ENCODE measurements at places on chromosomes 12 and 14. TPM values are rescaled to one million over a fixed set of nuclear protein-coding genes. Genes with fewer than 3 reads are reported as not detected.
A peak's percentile ranks its signal among the peaks of the same experiment; 100 is the strongest.

GRCh38 chr14:91419044-91419397 is 1.4 kb upstream of the CCDC88C start:
- no peak for DNase-seq
- peak overlapping the region; percentile 32 for H3K27ac ChIP-seq
- H3K4me3 ChIP-seq = peak overlapping the region; percentile 71

MYL2 gene
- not detected for total RNA-seq

DEGS2 gene
- 0.07 TPM for total RNA-seq

SRRM4 gene
- not detected for total RNA-seq

- DNase-seq = no peak
- H3K4me1 ChIP-seq = peaks cover 21% of the 10 kb centered on the region
- H3K27ac ChIP-seq = no peak overlapping the region
- no peak overlapping the region for H3K4me3 ChIP-seq
Measured at GRCh38 chr14:91279354-91279753, 34.9 kb upstream of the GPR68 start.

GRCh38 chr14:54674046-54674741 is 107.3 kb downstream of the SAMD4A start:
- H3K36me3 ChIP-seq = no peaks in the 10 kb centered on the region
- no peaks in the 10 kb centered on the region for H3K27me3 ChIP-seq
- H3K4me3 ChIP-seq = no peak overlapping the region
- no peak overlapping the region for H3K27ac ChIP-seq

ERP27 gene
- total RNA-seq = not detected

ETFBKMT gene
- 3.3 TPM for total RNA-seq

DNA sequence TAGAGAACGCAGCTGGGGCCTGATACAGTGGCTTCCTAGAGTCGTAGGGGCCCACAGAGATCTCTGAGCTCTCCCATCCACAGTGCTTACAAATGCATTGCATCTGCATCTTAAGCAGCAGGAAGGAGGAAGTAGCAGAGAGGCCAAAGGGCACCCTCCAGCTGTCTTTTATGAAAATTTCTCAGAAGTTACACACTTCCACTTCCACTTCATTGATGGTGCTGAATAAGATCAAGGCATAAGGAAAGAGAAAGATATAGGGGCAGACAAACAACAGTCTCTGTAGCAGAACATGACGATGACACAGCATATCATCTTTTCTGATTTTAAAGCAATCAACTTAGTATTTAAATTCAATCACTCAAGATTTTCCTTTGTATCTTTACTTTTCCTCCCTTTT is 51.6 kb upstream of the ABCC9 start:
- H3K4me1 ChIP-seq = no peaks in the 10 kb centered on the region
- no peak overlapping the region for H3K4me3 ChIP-seq
- no peak overlapping the region for H3K27ac ChIP-seq

DNA sequence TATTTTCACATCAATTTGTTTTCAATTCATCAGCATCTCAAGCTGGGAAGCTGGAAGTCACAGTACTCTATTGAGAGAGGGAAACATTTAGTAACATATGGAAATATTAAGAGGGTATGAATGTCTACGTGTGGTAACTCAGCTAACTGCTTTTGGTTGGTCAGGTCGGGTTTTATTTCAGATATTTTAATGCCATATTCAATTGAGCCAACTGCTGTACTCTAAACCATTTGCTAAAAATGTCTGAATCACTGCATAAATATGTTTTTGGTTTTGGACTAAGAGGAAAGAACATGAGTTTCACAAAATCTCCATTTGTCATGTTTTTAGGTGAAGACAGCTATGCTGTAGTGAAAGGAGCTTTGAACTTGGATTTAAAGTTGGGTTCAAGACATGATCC is 18.9 kb upstream of the PPFIBP1 start:
- no peaks in the 10 kb centered on the region for H3K27me3 ChIP-seq
- DNase-seq = no peak
- H3K4me1 ChIP-seq = no peaks in the 10 kb centered on the region
- no peak overlapping the region for H3K27ac ChIP-seq
- no peak overlapping the region for H3K4me3 ChIP-seq

TUBA1A gene
- total RNA-seq = 10.4 TPM

DNA sequence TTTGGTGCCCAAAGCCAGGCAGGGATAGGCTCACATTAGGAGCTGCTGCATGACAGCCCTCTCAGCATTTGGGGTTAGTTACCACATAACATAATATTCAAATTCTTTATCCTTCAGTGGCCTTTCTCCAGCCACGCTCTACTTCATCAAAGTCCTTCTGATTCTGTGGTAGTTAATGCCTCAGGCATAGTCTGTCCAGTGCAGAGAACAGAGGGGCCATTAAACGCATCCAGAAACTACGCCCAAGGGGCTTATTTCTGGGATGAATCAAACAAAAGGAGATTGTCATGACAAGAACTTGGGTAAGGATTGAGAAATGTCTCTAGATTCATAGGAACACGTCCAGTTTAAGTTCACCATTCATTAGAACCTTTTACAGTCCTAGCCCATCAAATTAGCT is 183.4 kb upstream of the PLXNC1 start:
- H3K4me1 ChIP-seq = no peaks in the 10 kb centered on the region
- no peaks in the 10 kb centered on the region for H3K27me3 ChIP-seq
- DNase-seq = no peak
- H3K4me3 ChIP-seq = no peak overlapping the region

SYNE2 gene
- total RNA-seq = 67.4 TPM

GRCh38 chr12:57641699-57642442 is 8.9 kb upstream of the B4GALNT1 start:
- H3K27me3 ChIP-seq = peaks cover 31% of the 10 kb centered on the region
- H3K27ac ChIP-seq = no peak overlapping the region
- no peak for DNase-seq
- no peak overlapping the region for H3K4me3 ChIP-seq
- H3K36me3 ChIP-seq = no peaks in the 10 kb centered on the region
- no peaks in the 10 kb centered on the region for H3K4me1 ChIP-seq

GRCh38 chr12:73274976-73275375 is 1002.8 kb downstream of the TRHDE start:
- H3K4me3 ChIP-seq = no peak overlapping the region
- peak; percentile 45 for DNase-seq
- H3K27ac ChIP-seq = peak overlapping the region; percentile 91
- no peaks in the 10 kb centered on the region for H3K36me3 ChIP-seq
- H3K4me1 ChIP-seq = peaks cover 29% of the 10 kb centered on the region

DNA sequence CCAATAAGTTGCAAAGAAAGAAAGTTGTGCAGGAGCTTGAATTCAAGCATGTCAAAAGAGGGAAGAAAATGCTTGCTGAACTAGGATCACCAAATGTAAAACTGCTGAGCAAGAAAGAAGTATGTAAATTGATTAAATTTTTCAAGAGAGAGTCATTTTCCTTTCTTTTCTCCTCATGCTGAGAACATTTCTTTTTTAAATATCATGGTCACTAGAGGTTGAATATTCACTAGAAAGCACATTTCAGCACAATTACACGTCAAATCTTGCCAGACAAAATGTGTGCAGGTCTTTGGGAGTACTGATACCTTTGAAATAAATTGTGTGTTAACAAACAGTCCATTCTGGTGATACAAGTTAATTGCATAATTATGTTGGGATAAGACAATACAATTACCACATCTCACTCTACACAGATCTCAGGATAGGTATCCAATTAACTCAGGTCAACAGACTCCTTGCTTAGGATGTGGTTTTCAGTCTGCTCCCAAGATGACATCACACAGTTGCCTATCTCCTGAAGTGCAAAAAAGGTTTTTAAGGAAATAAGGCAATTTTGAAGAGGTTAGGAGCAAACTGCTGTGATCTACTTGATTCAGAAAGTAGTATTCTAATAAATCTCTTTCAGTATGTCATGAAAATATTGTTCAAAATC is 862.2 kb downstream of the RPS29 start:
- no peak overlapping the region for H3K27ac ChIP-seq
- no peak for DNase-seq
- no peak overlapping the region for H3K4me3 ChIP-seq
- no peaks in the 10 kb centered on the region for H3K27me3 ChIP-seq
- no peaks in the 10 kb centered on the region for H3K4me1 ChIP-seq
- H3K36me3 ChIP-seq = no peaks in the 10 kb centered on the region

DNA sequence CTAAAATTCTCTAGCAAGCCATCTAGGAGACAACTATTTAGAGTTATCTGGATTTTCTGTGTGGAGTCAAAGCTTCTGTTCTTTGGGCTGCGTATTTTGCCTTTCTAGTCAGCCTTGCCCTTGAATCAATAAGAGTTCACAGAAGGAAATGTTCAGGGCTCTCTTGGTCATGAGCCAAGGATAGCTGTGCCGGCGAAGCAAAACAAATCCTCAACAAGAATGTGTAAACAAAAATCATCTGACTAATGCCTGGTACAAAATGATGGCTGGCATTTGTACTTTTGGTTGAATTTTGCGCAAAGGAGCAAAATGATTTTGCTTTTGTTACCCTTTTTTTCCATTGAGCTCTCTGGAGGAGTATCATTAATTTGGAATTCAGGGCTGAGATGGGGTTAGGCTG is 171.1 kb downstream of the DACT1 start:
- DNase-seq = peak; percentile 67
- H3K27ac ChIP-seq = no peak overlapping the region
- no peaks in the 10 kb centered on the region for H3K36me3 ChIP-seq
- H3K27me3 ChIP-seq = peaks cover 49% of the 10 kb centered on the region
- no peak overlapping the region for H3K4me3 ChIP-seq

DNA sequence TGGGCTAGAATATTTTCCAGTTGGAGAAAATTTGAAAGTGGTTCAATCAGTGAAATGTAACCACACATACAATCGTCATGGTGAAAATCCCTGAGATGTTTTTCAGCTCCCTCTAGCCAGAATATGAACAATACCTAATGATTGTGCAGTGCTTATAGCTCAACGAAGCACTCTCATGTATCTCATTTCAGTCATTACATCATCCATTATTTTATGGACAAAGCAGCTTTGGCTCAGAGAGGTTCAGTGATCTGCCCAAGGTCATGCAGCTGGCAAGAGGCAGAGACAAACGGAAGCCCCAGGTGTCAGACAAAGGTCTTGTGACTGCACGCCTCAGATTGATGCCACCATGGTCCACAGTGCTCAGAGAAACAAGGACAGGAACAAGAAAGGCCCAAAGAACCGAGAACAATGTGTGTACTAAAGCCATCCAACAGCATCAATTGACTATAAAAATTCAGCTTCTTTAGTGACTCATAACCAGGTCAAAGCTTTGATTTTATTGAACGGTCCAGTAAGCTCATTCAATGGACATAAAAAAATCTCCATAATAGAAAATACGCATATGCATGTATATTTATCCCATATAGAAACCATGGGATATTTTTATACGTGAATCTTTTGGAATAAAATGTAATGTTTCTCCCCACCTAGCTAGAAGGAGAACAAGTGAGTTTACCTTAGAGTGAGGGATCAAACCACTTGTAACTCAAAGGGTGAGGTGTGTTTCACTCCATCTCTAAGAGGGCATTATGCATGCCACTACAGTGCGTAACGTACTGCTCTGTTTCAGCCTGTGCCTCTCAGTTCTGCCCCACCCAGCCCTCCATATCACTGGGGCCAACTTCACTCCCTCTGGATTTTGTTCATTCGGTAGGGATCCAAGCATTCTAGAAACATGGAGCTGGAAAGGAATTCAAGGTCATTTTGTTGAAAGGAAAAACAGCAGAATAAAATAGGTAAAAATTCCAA is 141.8 kb downstream of the GRIN2B start:
- no peak overlapping the region for H3K27ac ChIP-seq
- H3K4me3 ChIP-seq = no peak overlapping the region
- DNase-seq = no peak
- H3K4me1 ChIP-seq = no peaks in the 10 kb centered on the region

DNA sequence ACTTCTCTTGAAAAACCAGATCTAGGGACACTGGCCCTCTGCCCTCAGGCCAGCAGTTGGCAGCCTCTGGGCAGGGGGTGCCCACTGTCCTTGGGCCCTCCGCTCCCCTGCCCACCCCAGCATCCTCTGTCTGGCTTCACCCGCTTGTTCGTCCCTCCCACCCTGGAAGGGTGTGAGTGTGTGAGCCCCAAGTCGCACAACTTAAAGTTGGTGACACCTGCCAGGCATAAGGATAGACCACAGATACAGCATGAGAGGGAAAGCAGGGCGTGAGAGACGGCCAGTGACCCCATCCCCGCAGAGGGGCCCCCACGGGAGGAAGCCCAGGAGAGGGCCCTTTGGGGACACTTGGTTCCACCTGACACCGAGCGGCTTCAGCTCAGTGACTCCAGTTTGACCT is 23.5 kb upstream of the RIMBP2 start:
- no peak for DNase-seq
- H3K36me3 ChIP-seq = no peaks in the 10 kb centered on the region
- H3K27ac ChIP-seq = no peak overlapping the region
- no peaks in the 10 kb centered on the region for H3K4me1 ChIP-seq
- no peak overlapping the region for H3K4me3 ChIP-seq
